Gastroesophageal sphincter (tissue), 4 donors: ENCODE measurements at places on chromosomes 5 and 9. TPM values are rescaled to one million over a fixed set of nuclear protein-coding genes. Genes with fewer than 3 reads are reported as not detected.

Gene ADAMTSL1
- 121 TPM for total RNA-seq

Gene PCDHA1
- not detected for total RNA-seq

Gene ARID3C
- not detected for total RNA-seq

Gene NHP2
- 199 TPM for total RNA-seq
